ENCODE measurements at places on chromosomes 13 and 19.

GRCh38 chr13:22944378-22944777 is 236.4 kb upstream of the SGCG start:
- no peak for DNase-seq

DNA sequence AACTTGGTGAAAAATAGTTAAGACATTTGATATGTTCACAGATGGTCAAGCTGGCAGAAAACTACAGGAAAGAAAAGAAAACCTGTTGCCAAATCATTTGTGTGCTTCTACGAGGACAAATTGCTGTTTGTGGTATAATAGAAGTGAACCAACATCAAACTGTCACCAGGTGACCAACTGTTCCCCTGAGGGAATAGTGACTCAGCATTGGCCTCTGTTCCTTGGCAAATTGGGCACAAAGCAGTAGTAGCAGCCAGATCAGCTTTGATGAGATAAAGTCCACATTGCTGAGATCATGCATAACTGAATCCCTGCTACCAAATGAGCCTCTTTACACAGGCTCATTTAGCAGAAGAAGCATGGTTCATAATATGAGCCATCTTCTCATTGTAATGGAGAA is 103.5 kb downstream of the POSTN start:
- no peak for DNase-seq

GRCh38 chr13:74452881-74453280 is 318.7 kb upstream of the KLF12 start:
- no peak for DNase-seq

DNA sequence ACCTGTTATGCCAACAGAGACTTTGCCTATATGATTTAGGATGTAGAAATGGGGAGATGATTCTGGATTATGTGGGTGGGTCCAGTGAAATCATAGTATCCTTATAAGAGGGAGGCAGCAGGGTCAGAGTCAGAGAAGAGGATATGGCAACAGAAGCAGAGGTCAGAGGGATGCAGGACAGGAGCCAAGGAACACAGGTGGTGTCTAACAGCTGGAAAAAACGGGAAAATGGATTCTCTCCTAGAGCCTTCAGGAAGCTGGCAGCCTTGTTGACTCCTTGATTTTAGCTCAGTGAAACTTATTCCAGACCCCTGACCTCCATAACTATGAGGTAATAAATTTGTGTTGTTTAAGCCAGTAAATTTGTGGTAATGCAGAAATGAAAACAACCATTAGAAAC is 28.8 kb upstream of the OXGR1 start:
- DNase-seq, result no peak

- no peak for DNase-seq
Measured at GRCh38 chr19:56101746-56102535, 19.2 kb downstream of the ZNF787 start.

Data from activated CD8-positive, alpha-beta memory T cell treated with anti-CD3 and anti-CD28 coated beads for 1 hour (primary cell).